ENCODE measurements at places on chromosomes 3 and 15. TPM values are rescaled to one million over a fixed set of nuclear protein-coding genes. Genes with fewer than 3 reads are reported as not detected.

DNA sequence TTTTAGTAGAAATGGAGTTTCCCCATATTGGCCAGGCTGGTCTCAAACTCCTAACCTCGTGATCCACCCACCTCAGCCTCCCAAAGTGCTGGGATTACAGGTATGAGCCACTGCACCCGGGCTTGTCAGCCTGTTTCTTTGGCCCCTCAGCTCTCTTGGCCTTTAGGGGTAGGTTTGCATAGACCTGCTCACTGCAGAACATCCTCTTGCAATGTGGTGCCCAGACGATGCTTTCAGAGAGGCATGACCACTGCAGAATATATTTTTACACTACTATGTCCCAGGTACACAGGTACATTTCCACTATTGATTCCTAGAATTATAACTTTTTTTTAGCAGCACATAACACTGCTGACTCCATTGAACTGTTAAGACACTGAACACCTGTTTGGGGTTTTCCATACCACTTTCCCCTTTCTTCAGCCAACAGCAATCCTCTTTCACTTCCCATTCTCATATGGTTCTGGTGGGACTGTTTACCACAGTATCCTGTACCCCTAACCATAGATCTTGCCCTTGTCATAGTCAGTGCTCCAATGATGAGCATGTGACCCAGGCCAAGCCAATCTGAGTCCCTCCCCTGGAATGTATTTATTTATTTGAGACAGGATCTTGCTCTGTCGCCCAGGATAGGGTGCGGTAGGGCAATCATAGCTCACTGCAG, 21.1 kb downstream of the CCDC32 start:
- DNase-seq: no peak

The CHRFAM7A gene
- total RNA-seq: 4.7 TPM

The OR5K2 gene
- total RNA-seq: not detected

The SLC12A1 gene
- not detected for total RNA-seq

DNA sequence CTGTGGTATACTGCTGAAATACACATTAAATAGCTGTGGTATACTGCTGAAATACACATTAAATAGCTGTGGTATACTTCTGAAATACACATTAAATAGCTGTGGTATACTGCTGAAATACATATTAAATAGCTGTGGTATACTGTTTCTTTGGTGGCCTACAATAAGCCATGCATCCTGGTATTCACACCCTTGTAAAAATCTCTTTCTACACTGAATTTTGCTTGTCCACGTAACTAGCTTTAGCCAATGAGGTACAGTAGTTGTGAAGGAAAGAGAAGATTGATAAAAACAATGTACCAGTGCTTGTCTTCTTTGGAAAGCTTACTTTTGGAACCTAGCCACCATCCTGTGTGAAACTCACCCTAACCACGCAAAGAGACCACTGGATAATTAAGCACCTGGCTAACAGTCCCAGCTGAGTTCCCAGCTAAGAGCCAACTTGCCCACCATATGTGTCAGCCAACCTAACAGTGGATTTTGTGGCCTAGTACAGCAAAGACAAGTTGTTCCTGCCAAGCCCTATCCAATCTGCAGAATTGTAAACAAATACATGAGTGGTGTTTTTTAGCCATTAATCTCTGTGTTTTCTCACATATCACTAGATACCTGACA, 103.4 kb upstream of the MELTF start:
- DNase-seq: no peak

The RASGRP1 gene
- total RNA-seq: 1.2 TPM

DNA sequence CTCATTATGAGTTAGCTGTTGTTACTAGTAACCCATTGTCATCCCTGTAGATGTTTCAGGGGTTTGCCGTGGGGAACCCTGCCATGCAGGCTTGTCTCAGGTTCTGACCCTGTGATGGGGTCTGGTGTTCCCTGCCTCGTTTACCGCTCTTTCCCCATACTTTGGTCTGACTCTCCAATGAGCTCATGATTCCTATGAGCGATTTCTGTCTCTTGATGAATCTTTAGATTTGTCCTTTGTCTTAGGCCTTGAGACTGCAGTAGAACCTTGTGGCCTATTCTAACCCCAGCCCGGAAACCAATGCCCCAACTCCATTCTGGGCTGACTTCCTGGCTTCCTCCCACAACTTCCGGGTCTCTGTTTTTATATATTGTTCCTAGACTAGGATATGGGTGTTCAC, 11.3 kb upstream of the IQGAP1 start:
- no peak for DNase-seq

The CHST13 gene
- 0.89 TPM for total RNA-seq
